ENCODE measurements at places on chromosomes 16 and 17. TPM values are rescaled to one million over a fixed set of nuclear protein-coding genes. Genes with fewer than 3 reads are reported as not detected.

The MT1G gene
- total RNA-seq: not detected

The PRR14 gene
- 20.2 TPM for total RNA-seq

The DPH1 gene
- total RNA-seq: 28.7 TPM

The TP53TG3F gene
- not detected for total RNA-seq

The TPSD1 gene
- total RNA-seq: not detected

The SPEM2 gene
- not detected for total RNA-seq

The TBC1D3L gene
- total RNA-seq: 5.2 TPM

The TOM1L1 gene
- total RNA-seq: 19.7 TPM

The PRKCB gene
- total RNA-seq: 1.8 TPM

The KRT36 gene
- not detected for total RNA-seq

DNA sequence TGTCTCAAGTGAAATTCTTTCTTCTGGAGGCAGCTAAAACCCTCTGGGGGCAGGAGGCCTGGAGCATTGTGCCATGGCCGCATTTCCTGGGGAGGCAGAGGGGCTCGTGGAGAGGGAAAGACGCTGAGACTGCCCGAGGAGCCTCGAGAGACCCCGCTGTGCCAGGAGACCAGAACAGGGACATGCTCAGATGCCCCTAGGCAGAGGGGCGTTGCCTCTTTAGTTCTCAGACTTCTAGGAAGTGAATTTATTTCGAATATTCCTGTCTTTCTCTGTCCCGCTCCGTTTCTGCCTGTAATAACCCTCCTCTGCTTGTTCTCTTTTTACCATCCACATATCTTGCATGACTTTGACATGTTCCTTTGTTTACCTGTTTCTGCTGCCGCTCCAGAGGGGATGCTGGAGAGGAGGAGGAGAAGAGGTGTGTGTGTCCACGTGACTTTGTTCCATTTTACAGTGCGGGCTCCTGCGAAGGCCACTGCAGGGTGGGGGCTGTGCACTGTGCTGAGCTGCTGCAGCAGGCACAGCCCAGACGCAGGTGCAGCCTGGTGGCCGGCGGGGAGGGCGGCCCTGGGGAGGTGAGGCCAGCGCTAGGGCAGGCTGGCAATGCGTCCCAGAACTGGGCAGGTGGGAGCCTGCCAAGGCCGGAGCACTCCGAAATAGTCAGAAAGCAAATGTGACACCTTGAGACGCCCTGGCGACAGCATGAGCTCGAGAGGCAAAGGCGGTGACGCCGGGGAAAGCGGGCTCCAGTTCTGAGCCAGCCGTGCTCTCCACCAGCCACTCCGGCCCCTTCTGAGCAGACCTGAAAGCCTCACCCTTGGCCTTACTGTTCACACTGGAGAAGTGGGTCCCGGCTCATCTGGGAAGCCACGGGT, 29.9 kb downstream of the CIBAR2 start:
- H3K4me3 ChIP-seq: no peak overlapping the region
- H3K27ac ChIP-seq: no peak overlapping the region
- no peaks in the 10 kb centered on the region for H3K27me3 ChIP-seq
- no peaks in the 10 kb centered on the region for H3K36me3 ChIP-seq
- DNase-seq: no peak
- H3K4me1 ChIP-seq: peaks cover 9% of the 10 kb centered on the region

DNA sequence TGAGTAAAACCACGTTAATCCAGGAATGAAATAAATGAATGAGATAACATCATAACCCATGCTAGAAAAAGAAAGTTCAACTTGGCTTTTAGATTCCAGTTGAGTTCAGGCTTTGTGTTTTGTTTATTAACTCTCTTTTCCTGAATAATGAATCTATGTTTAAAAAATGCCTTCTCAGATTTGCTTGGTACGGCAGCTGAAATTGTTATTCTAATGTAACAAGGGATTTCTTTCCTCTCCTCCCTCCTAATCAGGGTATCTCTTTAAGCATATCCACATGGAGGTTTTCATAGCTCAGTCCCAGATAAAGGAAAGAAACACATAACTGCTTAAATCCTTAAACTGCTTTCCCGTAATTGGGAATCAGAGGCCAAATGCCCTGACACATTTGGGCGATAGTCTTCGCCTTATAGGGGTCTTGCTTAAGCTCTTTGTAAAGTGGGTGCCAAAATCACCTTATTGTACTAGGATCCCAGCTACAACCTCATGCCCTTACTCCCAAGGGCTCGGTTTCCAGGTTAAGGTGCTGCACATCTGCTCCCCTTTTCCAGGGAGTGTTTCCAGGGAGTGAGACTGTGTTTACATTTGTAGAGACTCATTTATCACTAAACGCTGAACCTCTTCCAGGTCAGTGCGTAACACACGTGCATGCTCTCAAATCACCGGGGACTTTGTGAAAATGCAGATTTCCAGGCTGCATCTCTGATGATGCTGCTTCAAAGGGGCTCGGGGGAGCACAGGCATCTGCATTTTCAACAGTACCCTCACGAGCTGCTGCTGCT, 142.8 kb upstream of the FOXF1 start:
- no peak overlapping the region for H3K4me3 ChIP-seq
- no peak overlapping the region for H3K27ac ChIP-seq
- no peak for DNase-seq
- H3K36me3 ChIP-seq: no peaks in the 10 kb centered on the region
- peaks cover 50% of the 10 kb centered on the region for H3K27me3 ChIP-seq

- no peak overlapping the region for H3K27ac ChIP-seq
- peaks cover 12% of the 10 kb centered on the region for H3K4me1 ChIP-seq
- H3K36me3 ChIP-seq: no peaks in the 10 kb centered on the region
- no peak for DNase-seq
- H3K4me3 ChIP-seq: no peak overlapping the region
Measured at GRCh38 chr17:31841850-31842194, 17.2 kb downstream of the COPRS start.

- peaks cover 4% of the 10 kb centered on the region for H3K36me3 ChIP-seq
- H3K4me3 ChIP-seq: no peak overlapping the region
- DNase-seq: no peak
- no peak overlapping the region for H3K27ac ChIP-seq
- peaks cover 3% of the 10 kb centered on the region for H3K4me1 ChIP-seq
- H3K27me3 ChIP-seq: no peaks in the 10 kb centered on the region
Measured at GRCh38 chr17:50689251-50689650, 18.5 kb downstream of the ANKRD40 start.

- peaks cover 24% of the 10 kb centered on the region for H3K4me1 ChIP-seq
- peak within 1 kb of the TSS; percentile 74 for H3K27ac ChIP-seq
- peak within 1 kb of the TSS; percentile 19 for H3K4me3 ChIP-seq
- peaks cover 9% of the 10 kb centered on the region for H3K36me3 ChIP-seq
- DNase-seq: peak; percentile 90
Measured at GRCh38 chr17:75632863-75633485, at the start of gene SMIM5. Gene SMIM5, plus strand, starts transcription at chr17:75633434. Its CDS starts 6,768 bp downstream, at chr17:75640202.

- no peaks in the 10 kb centered on the region for H3K36me3 ChIP-seq
- H3K27me3 ChIP-seq: no peaks in the 10 kb centered on the region
- peaks cover 7% of the 10 kb centered on the region for H3K4me1 ChIP-seq
Measured at GRCh38 chr16:81478876-81479511, 34.4 kb downstream of the CMIP start.

- DNase-seq: peak; percentile 47
- peaks cover 79% of the 10 kb centered on the region for H3K36me3 ChIP-seq
- no peaks in the 10 kb centered on the region for H3K4me1 ChIP-seq
- H3K4me3 ChIP-seq: no peak overlapping the region
Measured at GRCh38 chr16:22321340-22322001, 24.3 kb downstream of the POLR3E start.

DNA sequence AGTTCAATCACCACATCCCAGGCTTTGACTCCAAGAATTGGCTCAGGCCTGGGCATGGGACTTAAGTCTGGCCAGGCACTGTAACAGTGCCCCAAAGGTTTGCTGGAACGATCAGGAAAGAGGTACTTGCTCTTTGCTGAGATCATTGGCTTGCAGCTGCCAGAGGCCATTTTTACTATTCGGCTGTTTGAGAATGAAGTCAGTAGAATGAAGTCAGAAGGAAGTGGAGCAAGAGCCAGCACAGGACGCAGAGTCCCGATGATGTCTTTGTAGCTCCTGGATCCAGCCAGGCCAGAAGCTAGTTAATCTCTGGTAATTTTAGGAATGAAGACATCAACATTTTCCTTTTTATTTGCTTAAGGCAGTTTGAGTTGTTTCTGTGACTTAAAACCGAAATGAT, 195.5 kb downstream of the RAB11FIP4 start:
- DNase-seq: no peak
- H3K36me3 ChIP-seq: no peaks in the 10 kb centered on the region
- H3K4me3 ChIP-seq: no peak overlapping the region
- no peak overlapping the region for H3K27ac ChIP-seq
- H3K4me1 ChIP-seq: no peaks in the 10 kb centered on the region

- H3K4me1 ChIP-seq: peaks cover 35% of the 10 kb centered on the region
- H3K36me3 ChIP-seq: peaks cover 29% of the 10 kb centered on the region
- H3K4me3 ChIP-seq: no peak overlapping the region
- H3K27ac ChIP-seq: peak overlapping the region; percentile 98
- no peak for DNase-seq
Measured at GRCh38 chr17:58520843-58521430, 6.5 kb upstream of the MTMR4 start.

GRCh38 chr16:63530208-63530607, 1494.0 kb upstream of the CDH8 start:
- H3K4me1 ChIP-seq: no peaks in the 10 kb centered on the region
- H3K4me3 ChIP-seq: no peak overlapping the region
- H3K27me3 ChIP-seq: no peaks in the 10 kb centered on the region
- no peak for DNase-seq

DNA sequence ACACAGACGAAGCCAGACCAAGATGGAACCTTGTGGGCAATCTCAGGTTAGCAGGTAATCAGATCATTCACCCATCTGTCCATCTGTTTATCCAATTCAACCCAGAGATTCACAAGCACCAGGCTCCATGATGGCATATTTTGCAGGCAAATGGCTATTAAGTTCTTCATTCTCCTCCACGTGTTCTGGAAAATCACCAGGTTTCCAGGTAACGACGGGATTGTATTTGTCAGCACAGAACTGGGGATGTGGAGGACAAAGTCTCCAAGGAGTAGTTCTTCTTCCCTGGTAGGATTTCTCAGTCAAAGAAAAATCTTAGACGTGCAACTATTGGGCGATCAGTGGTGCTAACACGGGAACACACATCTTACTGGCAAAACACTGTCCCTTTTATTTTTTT, 368.8 kb downstream of the SLC39A11 start:
- DNase-seq: no peak
- H3K27ac ChIP-seq: no peak overlapping the region
- no peaks in the 10 kb centered on the region for H3K36me3 ChIP-seq
- H3K27me3 ChIP-seq: no peaks in the 10 kb centered on the region
- H3K4me3 ChIP-seq: no peak overlapping the region

- H3K27me3 ChIP-seq: no peaks in the 10 kb centered on the region
- no peak for DNase-seq
- H3K36me3 ChIP-seq: no peaks in the 10 kb centered on the region
- H3K27ac ChIP-seq: no peak overlapping the region
- H3K4me3 ChIP-seq: no peak overlapping the region
Measured at GRCh38 chr16:50500171-50500874, 47.9 kb upstream of the NKD1 start.

DNA sequence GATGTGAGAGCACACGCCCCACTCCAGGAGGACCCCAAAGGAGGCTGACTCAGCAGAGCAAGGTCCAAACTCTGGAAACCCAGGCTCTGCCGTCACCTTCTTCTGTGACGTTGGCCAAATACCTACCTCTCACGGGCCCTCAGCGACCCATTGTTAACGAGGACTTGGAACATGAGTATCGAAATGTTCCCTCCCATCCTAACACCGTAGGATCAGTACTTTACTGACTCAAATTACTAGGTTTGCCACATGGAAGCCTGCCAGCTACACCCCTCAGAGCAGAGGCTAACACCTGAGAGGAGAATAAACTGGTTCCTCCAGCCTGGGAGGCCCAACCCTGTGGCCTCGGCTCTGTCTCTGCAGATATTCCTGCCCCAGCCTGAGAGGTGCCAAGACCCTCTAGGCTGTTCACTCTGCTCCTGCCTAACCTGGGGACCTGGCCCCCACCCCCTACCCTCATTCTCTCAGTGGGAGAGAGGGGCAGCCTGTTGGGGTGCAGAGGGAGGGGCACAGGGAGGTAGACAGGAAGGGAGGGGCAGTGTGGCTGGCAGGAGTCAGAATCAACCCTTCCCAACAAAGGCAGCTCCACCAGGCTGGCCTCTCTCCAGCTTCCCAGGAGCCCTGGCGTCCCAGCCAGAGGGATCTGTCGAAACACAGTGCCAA, 4.4 kb downstream of the PITPNM3 start:
- peaks cover 9% of the 10 kb centered on the region for H3K27me3 ChIP-seq
- no peaks in the 10 kb centered on the region for H3K4me1 ChIP-seq

- no peaks in the 10 kb centered on the region for H3K36me3 ChIP-seq
- H3K27ac ChIP-seq: no peak overlapping the region
- H3K4me3 ChIP-seq: no peak overlapping the region
Measured at GRCh38 chr17:59505610-59506276, 59.7 kb upstream of the DHX40 start.

- peak overlapping the region; percentile 59 for H3K27ac ChIP-seq
- H3K27me3 ChIP-seq: no peaks in the 10 kb centered on the region
- peak overlapping the region; percentile 12 for H3K4me3 ChIP-seq
- DNase-seq: no peak
- no peaks in the 10 kb centered on the region for H3K36me3 ChIP-seq
- peaks cover 5% of the 10 kb centered on the region for H3K4me1 ChIP-seq
Measured at GRCh38 chr17:12584727-12585126, 81.0 kb upstream of the MYOCD start.

- no peak for DNase-seq
- H3K4me1 ChIP-seq: no peaks in the 10 kb centered on the region
- no peak overlapping the region for H3K27ac ChIP-seq
- H3K4me3 ChIP-seq: no peak overlapping the region
- H3K27me3 ChIP-seq: no peaks in the 10 kb centered on the region
Measured at GRCh38 chr16:47774661-47775060, 313.5 kb downstream of the PHKB start.

DNA sequence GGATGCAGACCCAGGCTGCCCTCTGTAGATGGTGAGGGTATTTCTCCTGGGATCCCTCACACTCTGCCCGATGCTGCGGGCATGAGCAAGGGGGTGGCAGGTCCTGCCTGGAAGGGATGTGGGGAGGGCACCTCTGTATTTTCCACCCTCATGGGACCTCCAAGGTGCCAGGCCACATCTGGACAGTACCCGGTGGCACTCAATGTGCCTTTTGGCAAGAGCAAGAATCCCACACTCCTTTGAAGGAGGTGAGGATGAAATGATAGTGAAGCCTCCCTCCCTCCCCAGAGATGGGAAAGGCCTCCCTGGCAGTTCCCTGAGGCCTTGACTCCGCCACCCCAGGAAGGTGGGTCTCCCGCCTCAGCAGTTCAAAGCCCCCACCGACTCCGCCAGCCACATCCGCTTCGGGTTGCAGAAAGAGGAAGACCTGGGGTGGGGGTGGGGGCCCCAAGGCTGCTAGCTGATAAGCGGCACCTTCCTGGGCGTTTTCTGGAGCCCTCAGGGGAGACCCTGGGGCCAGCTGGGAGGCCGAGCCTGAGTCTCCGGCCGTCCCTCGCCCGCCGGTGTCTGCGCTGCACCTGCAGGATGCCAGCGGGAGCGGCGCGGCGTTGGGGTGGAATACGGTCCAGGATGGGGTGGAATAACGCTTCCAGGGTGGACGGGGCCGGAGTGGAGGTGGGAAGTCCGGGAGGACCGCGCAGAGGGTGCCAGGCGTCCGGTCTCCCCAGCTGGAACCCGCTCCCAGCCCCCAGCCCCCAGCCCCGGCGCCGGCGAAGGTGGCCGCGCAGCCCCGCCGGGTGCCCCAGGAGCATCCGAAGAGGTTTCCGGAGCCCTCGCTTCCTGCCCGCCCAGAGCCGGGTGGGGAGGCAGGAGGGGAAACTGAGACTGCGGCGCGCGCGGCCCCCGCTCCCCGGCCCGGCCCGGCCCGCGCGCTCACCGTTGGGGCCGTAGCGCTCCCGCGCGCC, 718 bp downstream of the ATP2A3 start:
- H3K4me3 ChIP-seq: peak overlapping the region; percentile 22
- no peak overlapping the region for H3K27ac ChIP-seq
- H3K27me3 ChIP-seq: peaks cover 29% of the 10 kb centered on the region
- DNase-seq: no peak
- H3K36me3 ChIP-seq: no peaks in the 10 kb centered on the region
